ENCODE measurements at places on chromosomes 2 and 18. TPM values are rescaled to one million over a fixed set of nuclear protein-coding genes. Genes with fewer than 3 reads are reported as not detected.

The PAX8 gene
- total RNA-seq = 0.30 TPM

The COL6A3 gene
- total RNA-seq = 637 TPM

The DCDC2C gene
- 0.20 TPM for total RNA-seq

The VIT gene
- total RNA-seq = 7.4 TPM

The PAIP2B gene
- total RNA-seq = 14.3 TPM

The FBXO41 gene
- 0.79 TPM for total RNA-seq

The FOXI3 gene
- 3.7 TPM for total RNA-seq

The SLC14A1 gene
- 11.9 TPM for total RNA-seq

The ITPRIPL1 gene
- total RNA-seq = 6.1 TPM

The ALPP gene
- total RNA-seq = not detected

The SNORC gene
- 0.30 TPM for total RNA-seq

The DNAH7 gene
- 2.0 TPM for total RNA-seq

The AGAP1 gene
- total RNA-seq = 25.6 TPM

The SCN7A gene
- 18.2 TPM for total RNA-seq

The ABCB11 gene
- 0.79 TPM for total RNA-seq

The TRIM43 gene
- total RNA-seq = 0.10 TPM

The PFN4 gene
- 0.49 TPM for total RNA-seq

Measured in skin of body (tissue), 3 donors.